ENCODE measurements at places on chromosomes 3 and 15.

- no peak for DNase-seq
These were observed 24.8 kb downstream of the TMOD2 start for GRCh38 chr15:51775967-51776816.

DNA sequence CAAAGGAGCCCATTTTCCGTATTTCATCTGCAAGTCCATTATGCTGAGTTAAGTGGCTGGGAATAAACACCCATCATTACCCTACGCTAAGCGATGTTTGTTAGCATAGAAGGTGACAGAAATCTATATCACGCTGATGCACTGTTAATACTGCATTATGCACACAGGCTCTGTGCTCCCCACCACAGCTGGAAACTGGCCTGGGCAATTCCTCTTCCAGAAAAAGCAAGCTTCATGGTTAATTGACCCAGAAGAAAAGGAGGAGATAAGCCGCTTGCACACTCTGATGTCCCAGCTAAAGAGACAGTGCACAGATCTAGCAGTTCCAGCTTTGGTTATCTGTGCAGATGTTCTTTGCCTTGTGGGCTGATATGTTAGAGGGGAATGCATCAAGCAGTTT lies 232.6 kb downstream of the NTRK3 start:
- no peak for DNase-seq

DNA sequence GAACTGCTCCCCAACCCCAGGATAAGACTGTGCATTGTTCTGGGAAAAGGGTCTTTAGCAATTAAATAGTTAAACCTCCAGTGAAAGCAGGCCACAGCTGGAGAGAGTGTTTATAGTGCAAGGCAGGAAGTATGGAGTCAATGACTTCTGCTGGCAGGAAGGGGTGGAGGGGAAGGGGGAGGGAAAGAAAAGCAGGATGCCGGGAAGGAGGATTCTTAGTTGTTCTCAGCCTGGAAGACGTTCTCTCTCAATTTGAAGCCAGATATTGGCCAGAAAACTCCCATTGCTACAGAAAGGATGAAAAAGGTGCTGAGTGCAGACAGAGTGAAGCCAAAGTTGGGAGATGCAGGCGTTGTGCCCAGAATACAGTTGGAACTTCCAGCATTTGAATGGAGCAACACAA lies 35.7 kb upstream of the ACTL6A start:
- DNase-seq: no peak

DNA sequence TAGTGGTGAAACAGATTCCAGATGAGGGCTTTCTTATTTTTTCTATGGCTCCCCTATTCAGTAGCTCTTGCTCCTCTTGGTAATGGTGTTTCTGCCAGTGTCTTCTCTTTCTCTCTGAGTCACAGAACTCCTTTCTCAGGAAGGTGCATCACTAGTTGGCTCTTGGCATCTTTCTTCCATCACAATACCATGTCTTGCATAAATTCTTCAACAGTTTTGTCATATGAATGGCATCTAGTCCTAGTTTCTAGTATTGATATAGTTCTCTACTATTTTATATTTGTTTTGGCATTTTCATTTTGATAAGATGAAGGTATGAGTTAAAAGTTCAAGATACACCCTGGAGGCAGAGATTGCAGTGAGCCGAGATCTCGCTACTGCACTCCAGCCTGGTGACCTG lies 51.0 kb downstream of the REC114 start:
- no peak for DNase-seq

DNA sequence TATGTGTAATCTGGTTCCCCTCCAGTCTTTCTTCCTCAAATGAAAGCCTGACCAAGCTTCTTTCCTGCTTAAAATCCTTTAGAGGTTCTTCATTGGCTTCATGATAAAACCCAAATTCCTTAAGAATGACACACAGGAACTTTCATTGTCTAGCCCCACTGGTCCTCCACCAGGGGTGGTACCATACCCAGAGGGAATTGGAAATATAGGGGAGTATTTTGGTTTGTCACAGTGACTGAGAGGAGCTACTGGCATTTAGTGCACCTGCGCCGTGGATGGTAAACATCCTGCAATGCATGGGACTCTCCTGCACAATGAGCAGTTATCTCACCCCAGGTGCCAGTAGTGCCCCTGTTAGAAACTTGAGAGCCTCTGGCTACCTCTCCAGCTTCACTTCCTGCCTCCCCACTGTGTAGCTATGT lies 10.8 kb downstream of the ZWILCH start:
- DNase-seq: no peak

DNA sequence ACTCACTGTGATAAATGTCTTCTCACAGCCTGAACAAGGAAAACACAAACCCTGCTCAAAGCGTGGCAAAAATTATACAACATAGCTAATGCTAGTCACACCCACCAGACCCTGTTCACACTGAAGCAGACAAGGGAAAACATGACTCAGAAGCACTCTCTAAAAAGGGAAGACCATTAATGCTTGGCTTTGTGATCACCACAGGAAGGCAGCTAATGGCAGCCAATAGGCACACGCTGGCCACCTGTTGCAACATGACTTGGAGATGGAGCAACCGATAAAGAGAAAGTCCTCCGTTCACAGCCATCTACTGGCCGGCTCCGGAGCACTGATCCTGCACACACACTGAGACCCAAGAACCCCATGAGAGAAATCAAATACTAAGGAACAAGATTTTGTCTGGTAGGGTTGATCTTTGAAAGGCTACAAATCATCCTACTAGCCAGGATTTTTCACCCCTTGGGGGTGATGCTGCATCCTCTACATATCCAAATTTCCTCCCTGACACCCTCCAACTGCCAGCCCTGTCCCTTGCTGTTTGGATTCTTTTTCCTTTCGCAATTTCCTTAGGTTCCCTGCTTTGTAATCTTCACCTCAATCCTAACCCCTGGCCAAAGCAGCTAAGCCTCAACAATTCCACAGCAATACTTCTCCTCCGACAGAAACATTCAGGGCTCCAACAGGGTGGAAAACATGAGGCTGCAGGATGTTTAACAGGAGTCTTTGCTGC lies 3.2 kb downstream of the ZXDC start:
- no peak for DNase-seq

DNA sequence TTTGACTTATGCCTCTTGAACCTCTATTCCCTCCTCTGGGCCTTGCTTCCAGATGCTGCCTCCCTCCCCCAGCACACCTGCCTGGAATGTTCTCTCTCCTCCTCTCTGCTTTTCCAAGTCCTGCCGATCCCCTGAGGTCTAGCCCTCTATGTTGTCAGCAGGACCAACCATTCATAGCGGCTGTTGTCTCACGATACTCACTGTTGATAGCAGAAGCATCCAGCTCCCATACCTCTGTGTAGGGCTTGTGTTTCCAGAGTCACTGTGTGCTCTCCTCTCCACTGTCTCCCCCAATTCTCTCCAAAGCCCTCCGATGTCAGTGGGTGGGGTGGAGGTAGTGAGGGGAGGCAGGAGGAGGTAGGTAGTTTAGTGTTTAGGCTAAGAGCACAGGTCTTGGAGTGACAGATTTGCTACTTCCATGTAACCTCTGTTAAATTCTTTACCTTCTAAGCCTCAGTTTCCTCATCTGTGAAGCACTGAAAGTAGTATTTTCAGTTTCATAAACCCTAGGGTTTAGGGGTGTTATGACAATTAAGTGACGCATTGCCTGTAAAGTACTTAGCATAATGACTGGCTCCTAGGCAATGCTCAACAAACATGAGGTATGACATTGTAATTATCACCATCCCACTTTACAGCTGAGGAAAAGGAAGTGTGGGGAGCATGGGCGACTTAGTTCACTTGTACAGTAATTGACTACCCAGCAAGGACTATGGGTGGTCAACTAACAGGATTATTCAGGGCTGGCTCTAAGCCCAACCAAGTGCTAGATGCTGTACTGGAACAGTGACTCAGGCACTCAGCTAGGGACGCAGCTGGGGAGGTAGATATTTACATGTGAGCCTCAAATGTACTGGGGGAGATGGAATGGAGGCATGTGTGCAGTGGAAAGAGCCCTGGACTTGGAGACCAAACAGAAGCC lies 122.8 kb downstream of the CACNA1D start:
- DNase-seq: no peak

DNA sequence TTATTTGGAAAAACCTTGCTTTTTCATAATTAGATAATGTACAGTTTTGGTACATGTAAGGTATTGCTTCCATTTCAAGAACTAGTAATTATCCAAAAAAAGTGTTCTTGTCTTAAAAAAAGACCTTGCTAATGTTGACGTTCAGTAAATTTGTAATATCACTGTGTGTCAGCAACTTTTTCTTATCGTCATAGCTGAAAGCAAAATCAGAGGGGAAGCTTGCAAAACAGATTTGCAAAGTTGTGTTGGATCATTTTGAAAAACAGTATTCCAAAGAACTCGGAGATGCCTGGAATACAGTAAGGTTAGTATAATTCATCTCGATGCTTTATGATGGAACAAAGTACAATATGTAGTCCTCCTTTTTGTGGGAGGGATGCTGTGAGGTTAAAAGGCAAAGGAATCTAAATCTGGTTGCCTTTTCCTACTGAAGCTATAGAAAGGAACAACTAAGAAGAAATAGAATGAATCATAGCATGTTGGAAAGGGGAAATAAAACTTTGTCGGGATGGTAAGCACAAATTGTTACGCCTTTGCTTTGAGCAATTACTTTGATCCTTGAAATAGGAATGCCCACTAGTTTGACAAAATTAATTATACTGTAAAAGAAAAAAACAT lies 1.5 kb downstream of the NSUN3 start:
- DNase-seq: no peak

DNA sequence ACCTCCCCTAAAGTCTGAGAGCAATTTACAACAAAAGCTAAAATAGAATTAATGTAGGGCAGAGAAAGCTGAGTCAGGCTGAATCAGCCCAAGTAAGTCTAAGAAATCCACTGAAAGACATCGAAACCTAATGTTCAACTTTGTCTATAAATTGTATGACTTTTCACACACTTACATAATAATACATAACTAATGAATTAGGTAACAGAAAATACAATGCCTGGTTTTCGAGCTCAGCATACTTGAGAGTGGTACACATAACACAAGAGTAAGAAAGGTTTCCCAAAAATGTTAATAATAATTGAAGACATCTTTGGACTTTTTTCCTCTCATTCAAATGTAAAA lies 55.3 kb upstream of the VGLL4 start:
- DNase-seq: no peak

GRCh38 chr15:76024021-76024768 lies 12.0 kb upstream of the NRG4 start:
- no peak for DNase-seq

DNA sequence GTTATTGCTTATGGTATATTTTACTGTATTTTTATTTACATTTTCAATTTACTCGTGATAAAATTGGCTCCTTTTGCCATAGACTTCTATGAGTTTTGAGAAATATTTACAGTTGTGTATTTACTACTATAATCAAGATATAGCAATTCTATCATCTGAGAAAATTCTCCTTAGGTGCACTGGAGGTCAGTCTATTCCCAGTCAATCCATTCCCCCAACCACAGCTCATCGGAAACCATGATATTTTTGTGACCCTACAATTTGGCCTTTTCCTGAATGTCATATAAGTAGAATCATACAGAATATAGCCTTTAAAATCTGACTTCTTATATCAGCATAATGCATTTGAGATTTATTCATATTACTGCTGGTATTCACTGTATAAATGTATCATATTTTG lies 114.7 kb upstream of the LRTM1 start:
- no peak for DNase-seq

DNA sequence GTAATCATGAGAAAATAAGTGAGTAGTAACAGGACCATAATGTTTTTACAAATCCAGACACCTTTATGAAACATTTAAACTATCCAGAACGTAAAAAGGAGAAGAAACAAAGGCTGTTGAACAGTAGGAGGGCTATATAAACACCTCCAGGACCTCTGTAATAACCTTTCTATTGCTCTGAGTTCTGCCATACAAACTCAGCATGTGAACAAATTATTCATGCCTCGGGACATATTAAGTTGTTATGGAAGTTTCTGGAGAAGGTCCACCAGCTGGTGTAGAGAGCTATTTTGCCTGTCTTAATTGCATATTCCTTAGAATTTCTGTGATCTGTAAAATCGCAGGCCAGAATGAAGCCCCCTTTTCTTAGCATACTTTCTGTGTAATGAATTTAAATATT lies 256.3 kb downstream of the UBE2E2 start:
- DNase-seq: no peak

DNA sequence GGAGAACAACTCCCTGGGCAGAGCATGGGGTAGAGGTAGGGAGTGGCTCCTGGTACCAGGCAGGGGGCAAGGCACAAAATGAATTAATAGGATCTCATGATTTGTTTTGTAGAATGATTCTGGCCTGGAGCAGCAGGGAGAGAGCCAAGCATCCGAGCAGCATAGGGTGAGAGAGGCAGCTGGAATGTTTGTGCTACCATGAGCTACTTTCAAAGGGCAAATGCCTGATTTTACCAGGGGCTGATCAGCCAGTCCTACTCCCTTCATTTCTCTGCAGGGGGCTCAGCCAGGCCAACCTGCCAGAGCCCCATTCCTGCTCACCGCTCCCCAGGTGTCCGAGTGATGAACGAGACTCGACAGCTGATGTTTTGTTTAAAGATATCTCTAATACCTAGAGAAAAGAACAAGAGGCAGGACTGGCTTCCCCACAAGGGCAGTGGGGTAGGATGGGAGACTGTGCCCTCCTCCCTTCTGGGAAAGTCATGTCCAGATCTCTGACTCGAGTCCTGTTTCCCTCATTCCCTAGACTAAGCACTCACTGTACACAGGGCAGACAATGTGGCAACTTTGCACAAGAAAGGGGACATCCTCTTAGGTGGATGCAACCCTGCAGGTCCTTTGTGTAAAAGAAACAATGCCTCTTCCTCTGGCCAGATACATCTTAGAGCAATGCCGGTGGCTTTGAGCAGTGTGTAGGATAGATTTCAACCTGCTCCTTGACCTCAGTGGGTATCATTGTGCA lies 12.9 kb downstream of the DUOX2 start:
- no peak for DNase-seq

DNA sequence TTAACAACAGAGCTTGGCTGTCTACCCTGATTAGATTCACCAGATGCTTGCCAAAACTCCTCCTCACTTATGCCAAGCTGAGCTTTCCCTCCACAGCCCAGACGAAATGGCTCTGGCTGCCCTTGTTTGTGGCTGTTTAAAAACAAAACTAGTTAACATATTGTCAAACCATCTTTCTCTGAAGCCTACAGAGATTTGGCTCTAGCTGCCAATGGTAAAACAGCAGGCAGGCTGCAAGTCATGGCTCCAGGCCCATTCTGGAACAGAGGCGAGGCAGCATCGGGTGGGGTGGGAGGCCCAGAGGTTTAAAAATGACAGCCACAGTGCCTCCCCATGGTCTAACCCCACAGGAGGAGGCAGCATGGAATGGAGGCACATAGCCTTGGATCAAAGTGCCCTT lies 75.9 kb downstream of the SCN5A start:
- no peak for DNase-seq

DNA sequence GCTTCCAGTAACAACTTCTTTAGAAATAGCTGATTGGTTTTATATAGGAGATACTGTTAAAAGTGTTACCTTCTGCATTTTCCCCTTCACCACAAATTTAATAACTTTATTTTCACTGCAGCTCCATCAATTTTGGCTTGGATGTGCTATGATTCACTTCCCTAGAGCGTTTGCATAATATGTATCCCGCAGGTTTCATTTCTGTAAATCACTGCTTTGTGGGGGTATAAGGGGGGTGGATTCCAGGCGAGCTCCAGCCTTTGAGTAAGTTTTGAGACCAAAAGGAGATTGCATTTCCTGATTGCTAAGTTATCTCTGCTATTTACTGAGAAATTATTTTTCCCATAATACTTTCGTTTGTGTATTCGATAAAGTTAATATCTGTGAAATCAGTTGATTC lies 232.6 kb downstream of the TBL1XR1 start:
- DNase-seq: no peak

GRCh38 chr3:66407611-66408218 lies 93.1 kb downstream of the LRIG1 start:
- peak; percentile 42 for DNase-seq
